ENCODE measurements at places on chromosomes 5 and 9.

GRCh38 chr5:123209502-123210027 lies 120.5 kb downstream of the PRDM6 start:
- peak; percentile 56 for DNase-seq
- no peak overlapping the region for H3K27ac ChIP-seq
- no peak overlapping the region for H3K4me3 ChIP-seq
- H3K4me1 ChIP-seq = peaks cover 37% of the 10 kb centered on the region

DNA sequence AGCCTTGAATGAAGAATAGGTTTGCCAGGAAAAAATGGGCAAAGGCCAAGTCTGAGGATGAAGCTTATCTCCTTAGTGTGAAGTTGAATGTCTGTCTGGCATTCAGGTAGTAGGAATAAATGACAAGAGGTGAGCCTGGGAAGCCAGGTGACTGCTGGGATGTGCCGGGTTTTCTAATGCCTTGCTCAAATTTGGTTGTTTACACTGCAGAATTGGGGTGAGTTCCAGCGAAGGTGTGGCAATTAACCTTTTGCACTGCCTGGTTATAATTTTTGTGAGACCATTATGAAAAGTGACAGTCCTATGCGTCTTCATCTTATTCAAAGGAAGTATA lies 73.6 kb downstream of the MAST4 start:
- DNase-seq = no peak
- H3K36me3 ChIP-seq = no peaks in the 10 kb centered on the region
- H3K4me1 ChIP-seq = no peaks in the 10 kb centered on the region
- no peak overlapping the region for H3K27ac ChIP-seq
- H3K27me3 ChIP-seq = no peaks in the 10 kb centered on the region

DNA sequence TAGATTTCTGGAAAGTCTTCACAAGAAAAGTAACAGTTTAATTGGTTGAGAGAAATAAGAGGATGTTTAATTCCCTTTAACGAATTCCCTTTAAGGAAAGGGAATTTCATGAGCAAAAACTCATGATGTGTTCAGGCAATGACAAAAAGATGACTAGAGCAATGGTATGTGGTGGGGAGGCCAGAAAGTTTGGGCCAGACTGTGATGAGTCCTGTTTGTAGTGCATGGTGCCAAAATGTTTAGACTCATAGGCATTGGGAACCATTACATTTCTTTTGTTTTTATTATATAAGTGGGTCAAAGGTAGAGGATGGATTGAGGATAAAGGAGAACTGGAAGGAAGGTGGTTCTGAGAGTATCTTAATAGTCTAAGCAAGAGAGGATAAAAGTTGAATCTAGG lies 10.9 kb downstream of the CNTRL start:
- no peak overlapping the region for H3K4me3 ChIP-seq
- no peaks in the 10 kb centered on the region for H3K27me3 ChIP-seq
- DNase-seq = no peak
- H3K4me1 ChIP-seq = no peaks in the 10 kb centered on the region
- H3K36me3 ChIP-seq = peaks cover 6% of the 10 kb centered on the region
- no peak overlapping the region for H3K27ac ChIP-seq

DNA sequence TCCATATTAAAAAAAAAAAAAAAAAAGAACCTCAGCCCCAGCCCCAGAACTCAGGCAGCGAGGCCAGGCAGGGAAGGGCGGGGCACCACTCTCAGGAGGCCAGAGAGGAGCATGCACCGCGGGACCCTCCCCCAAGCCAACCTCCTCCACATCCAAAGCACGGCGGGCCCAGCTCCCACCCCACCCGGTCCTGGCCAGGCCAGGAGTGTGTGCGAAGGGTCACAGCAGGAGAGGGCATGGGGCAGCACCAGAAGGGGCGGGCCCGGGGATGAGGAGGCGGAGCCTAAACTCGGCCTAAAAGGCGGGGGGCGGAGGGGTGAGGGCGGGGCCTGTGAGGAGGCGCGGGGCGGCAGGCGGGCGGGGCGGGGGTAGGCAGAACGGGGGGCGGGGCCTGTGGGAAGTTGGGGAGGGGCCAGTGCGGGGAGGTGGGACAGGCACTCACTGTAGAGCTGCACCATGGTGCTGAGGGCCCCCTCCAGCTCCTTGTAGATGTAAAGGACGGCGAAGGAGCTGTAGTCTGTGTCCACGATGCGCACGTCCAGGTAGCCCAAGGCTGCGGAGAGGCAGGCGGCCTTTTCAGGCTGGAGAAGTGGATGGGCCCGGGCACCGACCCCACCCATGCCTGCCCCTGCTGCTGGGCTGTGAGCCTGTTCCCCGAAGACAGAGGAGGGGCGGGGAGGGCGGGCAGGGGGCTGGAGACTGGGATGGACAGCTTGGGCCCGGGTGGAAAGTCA lies 1.2 kb downstream of the LCN15 start:
- peak; percentile 58 for DNase-seq
- no peak overlapping the region for H3K4me3 ChIP-seq
- H3K4me1 ChIP-seq = no peaks in the 10 kb centered on the region
- peaks cover 17% of the 10 kb centered on the region for H3K27me3 ChIP-seq

DNA sequence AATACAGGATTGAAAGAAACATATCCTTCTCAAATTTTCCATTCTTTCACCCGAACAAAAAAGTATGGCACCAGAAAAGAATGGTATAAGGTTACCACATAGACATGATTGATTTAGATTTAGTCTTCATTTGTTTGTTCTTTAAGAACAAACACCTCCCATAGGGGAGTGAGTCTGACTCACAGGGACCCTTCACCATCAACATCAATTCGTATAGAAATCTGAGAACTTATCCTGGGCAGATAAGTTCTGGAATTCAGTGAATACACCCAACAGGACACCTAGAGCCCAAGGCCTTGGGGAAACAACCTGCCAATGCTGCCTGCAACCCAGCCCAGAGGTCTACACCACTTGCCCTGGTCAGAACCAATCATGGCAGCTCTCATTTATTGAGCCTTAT lies 46.2 kb downstream of the LHFPL2 start:
- DNase-seq = no peak
- H3K36me3 ChIP-seq = 0 out of 2 replicates have a peak, but pooled peaks cover 3% of the 10 kb centered on the region
- no peak overlapping the region for H3K27ac ChIP-seq
- H3K4me3 ChIP-seq = no peak overlapping the region
- peaks cover 42% of the 10 kb centered on the region for H3K4me1 ChIP-seq

GRCh38 chr5:109558952-109559351 lies 130.8 kb upstream of the MAN2A1 start:
- DNase-seq = no peak
- no peaks in the 10 kb centered on the region for H3K27me3 ChIP-seq
- H3K36me3 ChIP-seq = no peaks in the 10 kb centered on the region

GRCh38 chr5:111602817-111603445 lies 90.6 kb upstream of the STARD4 start:
- no peak overlapping the region for H3K27ac ChIP-seq
- DNase-seq = no peak
- H3K27me3 ChIP-seq = no peaks in the 10 kb centered on the region
- no peak overlapping the region for H3K4me3 ChIP-seq
- no peaks in the 10 kb centered on the region for H3K4me1 ChIP-seq

DNA sequence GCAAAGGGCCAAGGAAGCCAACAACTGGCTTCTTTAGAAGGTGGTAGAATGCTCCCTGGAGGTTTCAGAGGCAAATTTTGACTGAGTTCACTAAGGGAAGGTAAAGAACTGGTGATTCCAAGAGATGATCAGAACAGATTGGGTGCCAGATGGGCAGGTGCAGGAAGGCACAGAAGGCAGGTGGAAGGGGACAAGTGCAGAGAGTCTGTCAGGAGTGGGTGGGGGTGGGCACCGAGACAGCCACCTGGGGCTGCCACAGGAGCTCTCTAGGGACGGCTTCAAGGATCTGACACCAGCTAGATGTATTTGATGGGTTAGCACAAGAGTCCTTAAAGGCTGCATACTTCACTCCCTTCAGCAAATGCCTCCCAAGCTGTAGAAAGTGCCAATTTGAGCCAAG lies 207.3 kb downstream of the PTTG1 start:
- H3K27ac ChIP-seq = no peak overlapping the region
- H3K4me3 ChIP-seq = no peak overlapping the region
- no peak for DNase-seq
- no peaks in the 10 kb centered on the region for H3K36me3 ChIP-seq
- H3K4me1 ChIP-seq = no peaks in the 10 kb centered on the region

GRCh38 chr5:138503487-138504270 lies 38.4 kb downstream of the EGR1 start:
- no peak overlapping the region for H3K4me3 ChIP-seq
- H3K27ac ChIP-seq = no peak overlapping the region
- H3K4me1 ChIP-seq = 0 out of 2 replicates have a peak, but pooled peaks cover under 1% of the 10 kb centered on the region
- peaks cover 29% of the 10 kb centered on the region for H3K36me3 ChIP-seq
- no peaks in the 10 kb centered on the region for H3K27me3 ChIP-seq

DNA sequence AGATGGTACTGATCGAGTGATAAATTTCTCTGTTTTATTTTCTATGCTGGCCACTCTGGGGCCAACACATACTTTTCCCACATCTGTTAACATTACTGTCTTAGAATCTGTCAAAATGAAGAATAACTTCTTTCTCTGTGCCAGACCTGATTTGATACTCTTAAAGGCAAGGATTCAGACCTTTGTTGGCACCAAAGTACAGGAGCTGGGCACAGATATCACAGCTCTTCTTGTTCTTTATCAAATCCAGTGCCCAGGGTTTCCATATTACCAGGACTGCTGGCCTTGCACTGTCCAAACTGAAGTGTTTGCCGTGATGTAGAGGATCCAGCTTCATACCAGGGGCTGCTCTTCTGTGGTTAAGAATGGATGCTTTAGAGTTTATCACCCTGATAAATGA lies 20.9 kb downstream of the ZNF474 start:
- no peak for DNase-seq
- H3K36me3 ChIP-seq = no peaks in the 10 kb centered on the region
- no peaks in the 10 kb centered on the region for H3K27me3 ChIP-seq
